ENCODE measurements at places on chromosomes 6 and 20.
A peak's percentile ranks its signal among the peaks of the same experiment; 100 is the strongest.

DNA sequence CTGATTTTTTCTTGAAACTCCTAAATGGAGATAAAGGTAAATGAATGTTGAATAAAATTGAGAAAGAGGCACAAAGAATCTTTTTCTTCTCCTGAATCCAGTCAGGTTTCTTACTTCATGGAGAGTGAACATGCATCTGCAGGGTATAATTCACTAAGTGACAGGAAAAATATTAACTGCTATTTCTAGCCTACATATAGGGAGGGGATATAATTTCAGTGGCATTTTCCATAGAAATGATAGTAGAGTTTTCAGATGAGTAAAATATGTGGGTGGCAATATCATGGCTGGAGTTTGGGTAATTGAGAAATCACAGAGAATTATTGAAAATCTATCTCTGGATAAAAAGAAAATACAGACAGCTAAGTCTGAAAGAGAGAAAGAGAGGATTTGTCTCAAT, 1227.0 kb upstream of the GJE1 start:
- no peak for DNase-seq
- no peaks in the 10 kb centered on the region for H3K4me1 ChIP-seq
- H3K27ac ChIP-seq: no peak overlapping the region

GRCh38 chr6:159959976-159960384, 8.9 kb upstream of the IGF2R start:
- peaks cover 10% of the 10 kb centered on the region for H3K4me1 ChIP-seq
- DNase-seq: no peak
- H3K4me3 ChIP-seq: no peak overlapping the region
- H3K27ac ChIP-seq: peak overlapping the region; percentile 54

DNA sequence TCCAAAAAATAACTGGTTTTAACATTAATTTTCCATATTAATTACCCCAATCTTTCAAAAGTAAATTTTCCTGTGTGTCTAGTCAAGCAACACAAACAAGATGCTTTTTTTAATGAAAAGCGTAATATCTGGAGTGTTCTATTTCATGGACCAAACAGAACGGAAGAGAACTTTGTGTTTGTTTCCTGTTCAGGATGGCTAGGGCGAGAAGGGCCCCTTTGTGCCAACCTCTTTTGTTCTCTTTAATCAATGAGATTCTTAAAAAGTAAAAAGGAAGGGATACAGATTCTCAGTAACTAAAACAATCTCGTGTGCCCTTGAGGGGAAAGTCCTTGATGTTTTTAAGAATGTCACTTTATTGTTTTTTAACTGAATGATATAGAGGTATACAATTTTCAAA, 55.7 kb downstream of the GNAS start:
- H3K4me1 ChIP-seq: peaks cover 59% of the 10 kb centered on the region
- H3K4me3 ChIP-seq: peak overlapping the region; percentile 76
- H3K36me3 ChIP-seq: peaks cover 95% of the 10 kb centered on the region
- DNase-seq: no peak

- H3K27ac ChIP-seq: no peak overlapping the region
- no peaks in the 10 kb centered on the region for H3K4me1 ChIP-seq
- no peak overlapping the region for H3K4me3 ChIP-seq
- H3K27me3 ChIP-seq: no peaks in the 10 kb centered on the region
- DNase-seq: no peak
- no peaks in the 10 kb centered on the region for H3K36me3 ChIP-seq
Observed at GRCh38 chr20:8145246-8146168, 13.4 kb downstream of the PLCB1 start.

- H3K36me3 ChIP-seq: no peaks in the 10 kb centered on the region
- H3K4me1 ChIP-seq: no peaks in the 10 kb centered on the region
- no peak overlapping the region for H3K27ac ChIP-seq
Observed at GRCh38 chr6:73738367-73739028, 42.5 kb downstream of the CD109 start.

- no peak overlapping the region for H3K4me3 ChIP-seq
- H3K4me1 ChIP-seq: peaks cover 24% of the 10 kb centered on the region
- no peak for DNase-seq
- no peak overlapping the region for H3K27ac ChIP-seq
- H3K36me3 ChIP-seq: no peaks in the 10 kb centered on the region
- peaks cover 40% of the 10 kb centered on the region for H3K27me3 ChIP-seq
Observed at GRCh38 chr20:22525821-22526220, 58.6 kb downstream of the FOXA2 start.

Data from nephron progenitor cell (in vitro differentiated cells).